ENCODE measurements at places on chromosomes 6 and 20.

DNA sequence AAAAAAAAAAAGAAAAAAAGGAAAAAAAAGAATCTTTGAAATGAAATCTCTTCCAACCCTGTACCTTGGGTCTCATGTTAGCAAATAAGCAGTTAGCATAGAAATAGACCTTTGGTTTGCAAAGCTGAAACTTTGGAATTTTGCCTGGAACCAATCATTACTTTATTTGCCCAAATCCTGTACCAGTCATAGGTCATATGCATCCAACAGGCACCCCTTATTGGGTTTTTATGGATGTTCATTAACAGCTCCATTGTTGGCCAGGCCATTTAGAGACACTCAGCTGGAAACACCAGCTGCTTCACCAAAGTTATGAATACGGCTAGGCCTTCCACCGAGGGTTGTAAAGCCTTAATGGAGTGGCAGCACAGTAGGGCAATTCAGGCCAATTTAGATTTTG, 53.0 kb downstream of the ALDH8A1 start:
- DNase-seq: no peak

DNA sequence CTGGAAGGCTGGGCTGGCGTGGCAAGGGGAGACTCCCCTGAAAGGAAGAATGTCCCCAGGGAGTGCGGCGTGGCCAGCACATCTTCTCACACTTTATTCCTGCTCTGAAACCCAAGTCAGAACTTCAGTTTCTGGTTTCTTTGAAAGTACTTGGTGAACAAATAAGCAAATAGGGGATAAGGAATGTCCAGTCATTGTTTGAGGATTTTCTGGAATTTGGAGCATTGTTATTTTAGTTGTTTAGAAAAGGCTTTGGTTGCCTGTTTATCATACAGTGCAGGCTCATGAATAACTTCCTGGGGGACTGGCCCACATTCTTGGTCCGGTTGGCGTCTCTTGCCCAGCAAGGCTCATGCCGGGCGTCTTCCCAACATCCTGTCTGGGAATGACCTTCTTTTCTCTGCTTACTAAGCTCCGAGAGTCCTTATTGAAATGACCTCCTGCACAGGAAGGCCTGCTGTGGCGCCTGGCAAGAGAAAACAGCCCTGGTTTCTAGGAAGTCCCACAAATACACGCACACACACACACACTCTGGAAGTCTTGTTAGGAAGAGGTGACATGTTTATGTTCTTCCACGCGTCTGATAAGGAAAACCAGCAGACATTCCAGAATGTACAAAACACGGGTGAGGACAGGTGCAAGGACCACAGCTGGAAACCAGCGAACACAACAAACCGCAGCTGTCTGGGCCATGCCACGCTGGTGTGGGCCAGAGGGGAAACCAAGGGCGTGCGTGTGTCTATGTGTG, 71.9 kb downstream of the TMEM170B start:
- DNase-seq: no peak

- DNase-seq: peak; percentile 54
Observed at GRCh38 chr6:47076422-47077344, 34.6 kb upstream of the ADGRF1 start.

DNA sequence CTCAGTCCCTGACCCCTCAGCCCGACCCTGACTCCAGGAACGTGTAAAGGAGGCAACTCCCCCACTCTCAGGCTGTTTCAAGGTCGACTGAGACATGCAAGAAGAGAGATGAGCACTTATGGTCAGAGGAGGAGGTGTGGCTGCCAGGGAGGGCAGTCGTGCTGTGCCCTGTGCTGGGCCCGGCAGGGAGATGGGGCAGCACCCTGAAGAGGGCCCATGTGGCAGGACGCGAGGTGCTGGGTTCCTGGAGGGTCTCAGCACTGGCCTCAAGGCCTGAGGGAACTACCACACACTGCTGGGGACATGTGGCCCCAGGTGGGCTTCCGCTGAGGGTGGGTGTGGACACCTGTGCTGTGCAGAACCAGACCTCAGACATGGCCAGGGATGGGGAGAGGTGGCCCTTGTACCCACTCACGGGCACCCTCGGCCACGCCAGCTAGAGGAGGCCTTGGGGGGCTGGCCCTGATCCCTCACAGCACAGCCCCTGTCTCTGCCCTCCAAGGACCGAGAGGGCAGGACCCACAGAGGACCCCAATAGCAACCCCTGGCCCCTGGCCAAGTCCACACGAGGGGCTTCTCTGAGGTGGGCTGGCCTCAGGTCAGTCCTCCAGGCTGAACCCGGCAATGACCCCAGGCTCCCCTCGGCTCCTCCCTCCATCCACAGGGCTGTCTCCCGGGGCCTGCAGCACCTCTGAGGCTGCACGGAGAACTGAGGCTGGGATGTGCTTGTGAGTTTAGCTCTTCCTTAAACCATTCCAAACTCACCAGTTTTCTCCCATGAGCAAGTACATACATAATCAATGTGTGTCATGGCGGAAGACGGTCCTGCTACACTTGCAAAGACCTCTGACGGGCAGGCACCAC, 8.7 kb downstream of the SLC2A4RG start:
- no peak for DNase-seq

- no peak for DNase-seq
Observed at GRCh38 chr6:168919470-168920179, 334.0 kb downstream of the THBS2 start.

DNA sequence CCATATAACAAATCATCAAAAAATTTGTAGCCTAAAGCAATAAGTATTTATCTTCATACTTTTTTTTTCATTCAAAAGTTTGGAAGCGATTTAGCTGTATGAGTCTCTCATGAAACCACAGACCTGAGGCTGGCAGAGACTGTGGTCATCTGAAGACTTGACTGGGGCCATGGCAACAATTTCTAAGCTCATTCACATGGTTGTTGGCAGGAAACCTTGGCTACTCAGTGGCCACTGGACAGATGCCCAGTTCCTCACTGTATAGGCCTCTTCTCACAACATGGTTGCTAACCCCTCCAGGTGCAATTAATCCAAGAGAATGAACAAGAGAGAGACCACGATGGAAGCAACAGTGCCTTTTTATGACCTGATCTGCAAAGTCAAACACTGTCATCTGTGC, 235.9 kb downstream of the BTBD3 start:
- no peak for DNase-seq
